Dermis blood vessel endothelial cell (primary cell): ENCODE measurements at places on chromosomes 13 and 19. TPM values are rescaled to one million over a fixed set of nuclear protein-coding genes. Genes with fewer than 3 reads are reported as not detected.

DNA sequence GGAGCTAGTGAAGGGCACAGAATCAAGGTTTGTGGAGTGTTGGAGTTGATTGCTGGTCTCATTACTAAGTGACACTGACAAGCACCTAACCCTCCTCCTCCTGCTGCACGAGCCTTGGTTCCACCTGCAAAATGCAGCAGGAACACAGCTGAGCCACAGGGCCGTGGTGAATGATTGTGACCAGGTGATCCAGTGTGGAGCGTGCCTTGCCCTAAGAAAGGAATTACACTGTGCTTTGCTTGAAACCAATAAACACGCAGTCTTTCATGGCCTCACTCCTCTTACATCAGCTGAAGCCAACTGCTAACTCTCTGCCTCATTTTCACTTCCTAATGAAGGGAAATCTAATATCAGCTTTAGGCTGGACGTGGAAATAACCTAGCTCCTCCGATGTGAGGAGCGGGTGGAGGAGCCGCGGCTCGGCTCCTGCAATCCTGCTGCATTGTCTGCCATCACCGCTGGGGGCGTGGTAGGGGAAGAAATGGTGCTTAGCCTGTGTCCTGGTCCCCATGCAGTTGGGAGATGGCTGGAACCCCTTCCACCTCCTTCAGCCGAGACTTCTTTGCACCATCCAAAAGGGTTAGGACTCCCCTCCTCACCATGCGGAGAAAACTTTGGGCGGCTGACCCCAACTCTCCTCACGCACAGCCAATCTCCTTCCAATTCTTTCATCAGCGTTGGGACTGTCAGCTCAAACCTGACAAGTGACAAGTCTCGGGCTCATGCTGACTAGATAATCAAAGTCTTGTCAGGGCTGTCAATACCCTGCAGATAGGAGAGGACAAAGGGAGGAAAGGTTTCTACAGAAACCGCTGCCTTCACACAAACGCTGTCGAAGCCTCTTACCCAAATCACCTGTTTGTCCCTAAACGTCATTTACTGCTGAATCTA, 427.9 kb downstream of the ZNF536 start:
- no peak for DNase-seq

GRCh38 chr13:96781141-96781540, 213.1 kb downstream of the OXGR1 start:
- no peak for DNase-seq

- no peak for DNase-seq
These were observed 29.7 kb upstream of the FAM216B start for GRCh38 chr13:42751693-42752092.

DNA sequence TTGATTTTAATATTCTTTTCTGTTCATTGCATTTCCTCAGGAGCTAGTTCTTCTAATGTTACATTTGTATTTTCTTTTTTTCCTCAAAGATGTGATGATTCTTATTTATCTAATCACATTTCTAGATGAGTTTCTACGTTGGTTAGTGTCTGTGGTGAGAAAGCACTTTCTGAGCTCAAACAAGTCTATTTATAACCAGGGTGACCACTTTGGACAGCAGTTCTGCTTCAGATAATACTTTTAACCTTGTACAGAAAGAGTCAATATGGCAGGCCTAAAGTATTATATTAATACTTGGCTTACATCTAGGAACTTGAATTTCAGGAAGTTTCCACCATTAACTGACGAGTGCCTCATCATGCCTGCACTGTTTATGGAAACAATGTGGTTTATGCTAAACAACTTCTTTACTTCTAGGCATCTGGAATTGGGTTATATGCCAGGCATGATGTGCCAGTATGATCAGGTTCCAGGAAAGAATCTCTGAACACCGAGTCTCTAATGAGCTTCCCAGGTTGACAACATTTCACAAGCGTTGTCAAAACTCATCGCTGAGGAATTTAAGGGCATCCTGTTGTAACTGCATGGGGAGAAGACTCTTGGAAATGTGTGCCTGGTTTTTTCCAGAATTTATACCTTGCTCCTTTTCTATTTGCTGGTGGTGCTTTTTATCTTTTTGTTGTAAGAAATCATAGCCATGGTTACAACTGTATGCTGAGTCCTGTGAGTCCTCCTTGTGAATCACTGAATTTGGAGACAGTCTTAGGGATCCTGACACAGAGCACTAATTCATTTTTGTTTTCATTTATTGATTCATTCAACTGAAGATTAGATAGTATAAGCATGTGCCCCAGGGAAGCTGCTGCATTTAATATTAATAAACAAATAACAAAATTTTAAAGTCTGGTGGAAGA, 344.4 kb upstream of the PCDH9 start:
- no peak for DNase-seq

DNA sequence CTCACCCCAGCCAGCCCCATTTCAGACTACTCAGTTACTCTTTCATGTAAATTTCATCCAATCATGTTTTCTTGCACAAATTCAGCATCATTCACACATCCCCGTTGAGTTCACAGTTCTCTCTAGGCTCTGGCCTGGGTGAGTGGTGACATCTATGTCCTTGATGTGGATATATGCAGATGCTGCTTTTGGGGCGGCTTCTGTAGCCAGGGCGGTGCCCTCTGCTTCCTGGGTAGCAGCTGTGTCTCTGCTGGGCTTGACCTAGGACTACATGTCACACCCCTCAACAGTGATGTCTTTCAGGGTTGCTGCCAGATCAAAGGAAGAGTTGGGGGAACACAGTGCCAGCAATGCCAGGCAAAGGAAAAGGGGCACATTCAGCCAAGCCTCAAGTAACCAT, 68.5 kb upstream of the KCTD15 start:
- no peak for DNase-seq

DNA sequence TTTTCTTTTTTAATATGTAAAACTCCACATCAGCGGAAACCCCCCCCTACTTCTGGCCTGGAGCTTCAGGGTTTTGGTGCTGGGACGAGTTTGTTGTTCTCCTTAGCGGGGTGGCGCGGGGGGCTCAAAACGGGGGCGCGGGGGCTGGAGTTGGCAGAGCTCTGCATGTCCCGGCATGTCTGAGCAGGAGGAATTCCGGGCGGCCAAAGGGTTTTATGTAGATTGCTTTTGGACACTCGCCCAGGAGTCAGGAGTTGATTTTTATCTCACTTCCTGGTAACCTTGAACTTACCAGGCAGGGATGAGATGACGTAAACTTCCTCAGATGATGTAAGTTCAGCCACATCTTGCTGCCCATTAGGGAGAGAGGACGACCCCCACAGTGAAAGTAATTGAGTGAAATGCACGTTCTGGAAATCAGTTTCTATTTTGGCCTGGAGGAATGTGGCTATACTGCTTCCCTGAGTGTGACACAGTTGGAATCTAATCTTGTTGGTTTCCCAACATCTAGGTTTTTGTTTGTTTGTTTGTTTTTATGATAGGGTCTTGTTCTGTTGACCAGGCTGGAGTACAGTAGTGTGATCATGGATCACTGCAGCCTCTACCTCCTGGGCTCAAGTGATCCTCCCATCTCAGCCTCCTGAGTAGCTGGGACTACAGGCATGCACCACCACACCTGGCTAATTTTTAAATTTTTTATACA, 21.0 kb upstream of the GDF15 start:
- DNase-seq, result peak; percentile 100

GRCh38 chr13:30159446-30159839, 147.9 kb downstream of the KATNAL1 start:
- no peak for DNase-seq

Gene FCER2
- total RNA-seq, result not detected in 2 replicates

Gene HSH2D
- total RNA-seq, result 0.05 TPM in 1 of 2 replicates, not detected in the other

Gene U2AF1L4
- 2.9 and 7.8 TPM in 2 replicates for total RNA-seq

Gene CPT1C
- 19.1 and 19.5 TPM in 2 replicates for total RNA-seq

Gene CILP2
- 0.17 TPM in 1 of 2 replicates, not detected in the other for total RNA-seq

Gene CYP2A13
- not detected in 2 replicates for total RNA-seq
